ENCODE measurements at places on chromosomes 2 and 18.

DNA sequence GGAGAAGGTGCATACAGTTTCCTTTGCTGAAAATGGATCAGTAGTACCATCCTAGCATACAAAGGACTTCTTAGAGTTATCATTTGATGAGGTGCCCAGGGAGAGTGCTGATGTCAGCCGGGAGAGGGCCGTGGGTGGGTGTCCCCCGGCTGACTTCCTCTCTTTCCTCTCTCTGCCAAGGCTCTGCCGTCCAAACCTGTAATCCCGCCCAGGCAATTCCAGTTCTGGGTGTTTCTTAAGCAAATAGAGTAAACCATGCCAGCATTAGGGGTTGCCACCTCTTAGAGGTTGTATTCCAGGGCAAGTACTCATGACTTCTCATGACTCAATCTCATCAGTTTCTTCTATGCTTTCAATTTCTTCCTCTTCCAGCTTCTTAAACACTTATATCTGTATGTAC is 117.2 kb downstream of the GATA6 start:
- DNase-seq: no peak

- no peak for DNase-seq
These were observed 80.1 kb downstream of the PLA2R1 start for GRCh38 chr2:159982270-159982669.

GRCh38 chr2:67858886-67859285 is 203.9 kb downstream of the C1D start:
- no peak for DNase-seq

GRCh38 chr2:142033393-142033792 is 97.4 kb downstream of the LRP1B start:
- DNase-seq: no peak

- DNase-seq: no peak
These were observed 933.6 kb upstream of the SLC39A10 start for GRCh38 chr2:194723446-194723845.

GRCh38 chr2:16722677-16723076 is 57.0 kb upstream of the CYRIA start:
- no peak for DNase-seq

DNA sequence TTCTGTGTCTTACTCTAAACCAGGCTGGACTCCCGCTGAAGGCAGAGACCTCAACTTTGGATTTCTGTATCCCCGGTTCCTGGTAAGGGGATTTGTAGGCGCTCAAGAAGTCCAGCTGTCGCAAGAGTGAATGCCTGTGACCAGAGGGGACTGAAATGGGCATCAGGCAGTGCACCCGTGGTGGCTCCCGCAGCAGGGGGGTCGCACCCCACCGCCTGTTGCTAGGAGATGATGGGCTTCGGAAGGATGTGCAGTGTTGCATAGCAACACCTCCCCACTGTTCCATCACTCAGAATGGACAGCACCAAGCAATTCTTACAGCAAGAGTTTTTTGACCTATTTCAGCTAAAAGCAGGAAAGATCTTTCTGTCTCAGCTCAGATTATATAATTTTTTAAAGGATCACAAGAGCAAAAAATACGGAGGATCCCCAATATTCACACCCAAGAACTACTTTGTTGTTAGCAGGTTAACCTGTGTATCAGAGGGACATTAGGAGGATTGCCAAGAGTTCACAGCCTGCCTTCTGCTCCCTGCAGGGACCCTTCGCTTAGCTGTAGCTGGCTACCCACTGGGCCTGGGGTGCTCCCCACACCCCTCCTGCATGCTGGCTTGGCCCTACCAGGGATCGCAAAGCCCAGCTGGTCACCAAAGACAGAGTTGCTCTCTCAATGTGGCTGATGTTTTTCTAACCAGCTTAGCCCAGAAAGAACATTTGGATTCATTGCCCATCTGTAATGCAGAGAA is 63.8 kb downstream of the SOWAHC start:
- DNase-seq: no peak

Data from stimulated activated CD4-positive, alpha-beta T cell treated with anti-CD3 and anti-CD28 coated beads, TNF-alpha, amount 100 ng/mL, for 48 hours (primary cell).